ENCODE measurements at places on chromosomes 7 and 10.
A peak's percentile ranks its signal among the peaks of the same experiment; 100 is the strongest.

GRCh38 chr10:78700413-78700812 is 368.4 kb upstream of the ZMIZ1 start:
- no peak for DNase-seq

GRCh38 chr7:114021135-114021534 is 102.3 kb upstream of the PPP1R3A start:
- no peak for DNase-seq

GRCh38 chr7:74387606-74388005 is 66.1 kb upstream of the GTF2IRD1 start:
- no peak for DNase-seq

GRCh38 chr7:120436487-120437060 is 163.6 kb downstream of the KCND2 start:
- DNase-seq: no peak

DNA sequence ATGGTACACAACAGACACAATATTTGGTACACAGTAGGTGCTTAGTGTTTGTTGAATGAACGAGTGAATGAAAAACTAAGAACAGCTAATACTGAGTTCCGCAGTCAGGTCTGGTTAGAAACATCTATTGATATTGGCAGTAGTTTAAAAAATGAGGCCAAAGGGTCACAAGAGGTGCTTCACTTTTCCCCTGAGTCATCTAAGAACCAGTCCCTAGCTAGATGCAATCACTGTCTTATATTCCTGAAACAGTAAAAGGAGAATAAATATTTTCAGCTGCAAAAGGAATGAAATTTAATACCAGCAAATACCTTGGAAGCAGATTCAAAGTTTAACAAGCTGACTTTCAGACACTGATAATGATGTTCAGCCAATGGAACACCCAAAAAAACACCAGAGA is 54.5 kb downstream of the SCRN1 start:
- no peak for DNase-seq

- no peak for DNase-seq
Measured at GRCh38 chr10:77836299-77836820, 90.2 kb downstream of the DLG5 start.

DNA sequence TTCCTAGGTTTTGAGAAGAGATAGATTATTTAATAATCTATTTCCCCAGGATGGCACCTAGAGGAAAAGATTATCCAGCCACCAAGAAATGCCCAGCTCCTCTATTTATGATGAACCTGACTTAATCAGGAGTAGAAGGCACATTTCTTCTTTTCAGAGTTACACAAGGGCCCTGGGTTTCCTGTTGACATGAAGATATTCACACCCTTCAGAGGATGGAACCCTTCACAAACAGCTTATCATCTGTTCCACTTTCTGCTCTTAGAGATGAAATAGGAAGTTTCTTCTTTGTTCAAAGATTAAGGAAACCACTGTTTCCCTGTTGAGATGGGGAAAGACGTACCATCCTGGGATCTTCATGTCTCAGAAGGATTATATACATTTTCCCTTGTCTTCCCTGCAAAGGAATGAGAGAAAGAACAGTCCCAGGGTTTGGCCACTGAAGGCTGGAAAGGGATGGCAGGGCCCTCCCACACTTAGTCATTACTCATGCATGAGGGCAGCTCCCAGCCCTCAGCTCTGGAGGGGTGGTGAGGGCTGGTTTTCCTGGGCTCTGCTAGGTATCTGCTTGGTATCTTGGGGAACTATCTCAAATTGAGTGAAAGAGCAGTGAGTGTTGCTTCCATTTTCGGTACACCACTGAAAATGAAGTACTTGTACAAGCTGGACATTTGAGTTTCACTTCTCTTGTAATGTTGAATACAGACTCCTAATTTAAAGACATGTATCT is 64.0 kb downstream of the MTPAP start:
- no peak for DNase-seq

DNA sequence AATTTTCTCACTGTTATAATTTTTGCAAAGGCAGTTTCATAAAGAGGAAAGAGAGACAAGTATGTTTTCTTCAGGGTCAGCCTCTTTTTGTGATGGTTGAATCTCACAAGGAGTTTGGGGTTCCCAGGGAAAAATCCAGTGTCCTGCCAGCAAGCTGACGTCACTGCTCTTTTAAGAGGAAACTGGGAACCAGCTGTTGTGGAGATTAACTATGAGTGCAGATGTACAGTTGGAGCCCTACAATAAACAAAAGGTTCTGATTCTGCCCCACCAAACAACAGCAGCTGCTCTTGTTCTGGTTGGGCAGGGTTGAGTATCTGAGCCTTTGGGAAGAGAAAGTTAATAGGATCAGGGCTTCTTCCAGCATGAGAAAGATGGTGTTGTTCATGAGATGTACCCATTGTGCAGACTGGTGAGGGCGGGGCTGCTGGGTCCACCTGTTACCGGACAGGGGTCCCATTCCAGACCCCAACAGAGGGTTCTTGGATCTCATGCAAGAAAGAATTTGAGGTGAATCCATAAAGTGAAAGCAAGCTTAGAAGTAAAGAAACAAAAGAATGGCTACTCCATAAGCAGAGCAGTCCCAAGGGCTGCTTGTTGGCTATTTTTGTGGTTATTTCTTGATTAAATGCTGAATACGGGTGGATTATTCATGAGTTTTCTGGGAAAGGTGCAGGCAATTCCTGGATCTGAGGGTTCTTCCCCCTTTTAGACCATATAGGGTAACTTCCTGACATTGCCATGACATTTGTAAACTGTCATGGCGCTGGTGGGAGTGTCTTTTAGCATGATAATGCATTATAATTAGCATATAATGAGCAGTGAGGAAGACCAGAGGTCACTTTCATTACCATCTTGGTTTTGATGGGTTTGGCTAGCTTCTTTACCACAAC is 12.5 kb downstream of the PRF1 start:
- peak; percentile 27 for DNase-seq

DNA sequence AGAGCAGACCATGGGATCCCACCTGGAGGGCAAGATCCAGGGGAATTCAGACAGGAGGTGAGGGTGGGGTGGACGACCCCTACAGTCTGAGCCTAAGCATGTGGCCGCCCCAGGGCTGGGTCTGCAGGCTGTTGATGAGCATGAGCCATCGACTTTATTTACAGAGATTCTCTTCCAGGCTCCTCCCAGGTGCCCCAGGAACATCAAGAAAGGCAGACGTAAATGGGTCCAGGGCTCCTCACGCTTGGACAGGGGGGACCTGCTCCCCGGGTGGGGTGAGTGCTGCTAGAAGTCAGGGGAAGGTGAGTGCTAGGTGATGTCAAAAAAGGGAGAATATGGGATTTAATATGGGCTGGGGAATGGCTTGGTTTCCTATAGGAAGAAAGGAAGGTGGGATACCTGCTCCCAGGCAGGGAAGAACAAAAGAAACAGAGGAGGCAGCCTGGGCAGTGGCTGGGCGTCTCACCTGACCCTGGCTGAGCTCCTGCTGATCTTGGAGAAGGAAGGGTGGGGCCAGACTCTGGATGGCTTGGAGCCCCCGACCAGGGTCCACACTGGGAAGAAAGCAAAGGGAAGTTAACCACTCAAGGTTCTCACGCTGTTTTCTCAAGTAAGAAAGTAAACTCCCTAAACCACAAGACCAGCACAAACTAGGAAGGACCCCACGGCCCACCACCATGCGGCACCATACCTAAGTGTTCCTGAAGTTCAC is 162.1 kb upstream of the SHH start:
- no peak for DNase-seq

GRCh38 chr7:43531700-43532099 is 51.2 kb upstream of the STK17A start:
- DNase-seq: no peak

GRCh38 chr10:100334762-100335161 is 4.7 kb upstream of the PKD2L1 start:
- DNase-seq: no peak

GRCh38 chr10:35789996-35790395 is 147.9 kb upstream of the FZD8 start:
- DNase-seq: no peak

- DNase-seq: peak; percentile 61
Measured at GRCh38 chr7:73890555-73891147, 29.7 kb downstream of the TMEM270 start.

DNA sequence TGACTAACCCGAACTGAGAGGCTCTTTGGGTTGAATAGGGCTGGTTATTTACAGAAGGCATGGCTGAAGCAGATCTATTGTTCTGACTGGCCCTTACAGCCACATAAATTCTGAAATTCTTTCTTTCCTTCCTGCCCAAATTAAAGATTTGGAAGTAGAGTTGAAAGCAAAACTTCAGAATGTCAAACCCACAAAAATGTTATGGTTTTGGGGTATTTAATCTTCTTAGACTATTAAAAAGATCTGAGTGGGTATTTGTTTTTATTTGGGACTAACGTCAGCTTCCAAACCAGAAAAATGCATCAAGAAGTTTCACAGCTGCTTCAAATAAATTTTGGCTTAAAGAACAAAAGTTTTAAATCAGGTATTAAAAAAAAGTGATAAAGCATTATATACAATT is 124.5 kb downstream of the AHR start:
- peak; percentile 76 for DNase-seq

DNA sequence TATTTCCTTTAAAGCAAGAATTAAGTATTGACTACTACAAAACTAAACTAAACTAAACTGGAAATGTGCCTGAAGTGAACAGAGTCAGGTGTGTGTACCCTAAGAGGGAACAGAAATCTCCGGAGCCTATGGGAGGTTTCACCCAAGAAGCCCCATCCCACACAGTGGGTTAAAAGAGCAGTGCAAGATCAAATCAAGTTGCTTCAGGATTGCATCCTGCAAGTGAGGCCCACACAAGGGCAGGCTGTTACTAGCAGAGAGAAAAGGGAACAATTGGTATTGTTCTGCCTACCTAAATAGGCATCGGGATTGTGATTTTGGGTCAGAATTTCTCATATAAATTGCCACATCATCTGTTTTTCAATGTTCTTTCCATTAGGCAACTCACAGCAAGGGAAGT is 113.3 kb upstream of the CDC14C start:
- DNase-seq: no peak

DNA sequence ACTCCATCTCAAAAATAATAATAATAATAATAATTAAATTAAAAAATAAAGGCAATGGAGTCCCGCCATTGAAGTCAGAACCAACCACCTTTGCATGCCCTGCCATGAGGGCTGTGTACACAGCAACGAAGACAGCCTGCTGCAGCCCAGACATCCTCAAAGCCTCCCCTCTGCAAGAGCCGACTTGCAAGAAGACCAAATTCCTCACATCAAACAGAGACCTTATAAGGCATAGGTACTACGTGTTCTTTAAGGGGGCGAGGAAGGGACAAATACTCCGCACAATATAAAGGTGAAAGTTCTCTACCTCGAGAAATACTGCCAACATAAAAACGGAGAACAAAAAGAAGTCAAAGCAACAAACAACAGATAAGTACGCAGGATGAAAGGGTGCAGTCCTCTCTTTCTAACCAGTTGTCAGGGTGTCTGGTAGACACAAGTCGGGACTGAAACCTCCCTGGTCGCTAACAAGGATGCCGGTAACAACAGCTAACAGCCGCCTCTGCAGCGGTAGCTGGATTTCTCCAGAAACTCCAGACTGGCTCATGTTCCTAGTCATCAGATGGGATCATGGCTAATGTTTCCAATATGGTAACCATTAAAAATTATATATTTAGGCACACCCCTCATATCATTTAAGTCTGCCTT is 23.6 kb downstream of the FGFR2 start:
- DNase-seq: no peak

DNA sequence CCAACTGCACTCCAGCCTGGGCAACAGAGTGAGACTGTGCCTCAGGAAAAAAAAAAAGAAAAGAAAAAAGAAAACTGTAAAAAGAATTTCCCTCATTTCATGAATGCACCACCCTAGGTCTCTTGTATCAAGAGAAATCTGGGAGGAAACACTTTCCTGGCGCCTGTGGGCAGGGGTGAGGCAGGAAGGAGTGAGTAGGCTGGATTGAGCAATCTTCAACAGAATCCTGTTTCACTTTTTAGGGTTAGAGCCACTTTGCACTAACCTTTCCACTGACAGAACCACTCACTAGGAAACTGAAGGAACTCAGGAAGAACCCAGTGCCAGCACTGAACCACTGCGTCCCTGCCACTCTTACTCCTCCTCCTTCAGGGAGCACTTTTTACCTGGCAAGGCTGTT is 282.1 kb downstream of the CCDC3 start:
- DNase-seq: no peak

- DNase-seq: peak; percentile 100
Measured at GRCh38 chr7:68706291-68706690, 892.0 kb upstream of the AUTS2 start.

DNA sequence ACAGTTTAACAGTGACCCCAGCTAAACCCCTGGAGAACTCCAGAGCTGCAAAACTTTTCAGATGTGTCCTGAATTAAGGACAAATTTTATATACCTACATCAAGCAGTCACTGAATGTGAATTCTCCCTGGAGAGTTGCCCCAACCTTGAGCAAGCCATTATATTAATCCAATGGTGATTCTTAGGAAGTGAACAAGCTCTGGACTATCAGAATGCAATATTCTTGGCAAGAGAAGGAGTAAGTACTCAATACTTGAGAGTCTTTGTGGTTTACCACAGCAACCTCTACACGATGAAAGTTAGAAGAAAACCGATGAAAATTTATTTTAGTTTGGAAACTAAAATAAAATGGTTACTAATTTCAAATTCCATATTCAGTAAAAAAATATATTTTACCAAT is 19.3 kb upstream of the ZNF365 start:
- no peak for DNase-seq

DNA sequence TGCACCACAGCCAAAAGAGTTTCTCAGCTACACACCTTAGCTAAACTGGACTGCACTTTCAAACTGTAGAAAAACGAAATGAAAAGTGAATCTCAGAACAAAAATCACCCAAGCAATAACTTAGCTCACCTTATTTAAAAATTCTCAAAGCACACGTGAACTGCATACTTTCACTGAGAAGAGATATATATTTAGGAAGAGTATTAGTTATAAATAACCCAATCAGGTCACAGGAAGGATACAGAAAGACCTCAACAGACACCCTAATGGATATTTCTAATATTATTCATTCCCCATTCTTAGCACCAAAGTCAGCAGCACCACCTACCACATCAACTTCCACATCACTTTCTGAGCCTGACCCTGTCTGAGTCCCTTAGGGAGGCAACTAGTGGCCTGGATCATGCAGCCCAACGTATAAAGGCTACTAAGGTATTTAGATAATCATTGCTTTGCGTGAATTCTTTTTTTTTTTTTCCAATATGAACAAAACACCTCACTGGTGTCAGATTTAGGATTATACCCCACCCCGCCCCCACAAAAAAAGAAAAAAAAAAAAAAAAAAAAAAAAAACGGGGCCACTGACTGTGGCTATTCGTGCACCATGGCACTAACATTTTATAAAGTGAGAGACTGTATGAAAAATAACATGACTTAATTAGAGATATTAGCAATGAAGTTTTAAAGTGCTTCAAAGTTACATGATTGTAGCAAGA is 2.6 kb downstream of the ABI1 start:
- no peak for DNase-seq

Data from H4 (cell line).